ENCODE measurements at places on chromosomes 11 and 22.

- DNase-seq: no peak
Observed at GRCh38 chr11:11440144-11440543, 87.1 kb upstream of the CSNK2A3 start.

GRCh38 chr11:62853279-62853965, 14.0 kb upstream of the WDR74 start:
- no peak for DNase-seq

- DNase-seq: no peak
Observed at GRCh38 chr11:78339483-78339882, 78.1 kb downstream of the GAB2 start.

- no peak for DNase-seq
Observed at GRCh38 chr11:2140411-2141400, 1.5 kb upstream of the IGF2 start.

DNA sequence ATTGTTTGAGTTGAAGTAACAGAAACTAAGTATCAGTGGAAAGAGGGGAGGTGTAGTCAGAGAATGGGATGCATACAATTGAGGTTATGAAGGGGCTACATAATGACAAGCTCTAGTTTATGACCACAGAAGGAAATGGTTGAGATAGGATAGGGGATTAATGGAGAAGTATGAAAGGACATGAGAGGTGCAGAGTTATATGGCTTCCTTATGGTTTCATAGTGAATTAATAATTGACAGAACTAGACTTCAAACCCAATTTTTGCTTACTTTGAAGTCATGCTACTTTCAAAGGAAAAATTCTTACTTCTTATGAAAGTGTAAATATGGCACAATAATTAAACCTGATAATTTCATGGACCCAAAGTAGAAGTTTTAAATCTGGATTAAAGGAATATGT, 340.3 kb upstream of the LRRC4C start:
- DNase-seq: no peak

DNA sequence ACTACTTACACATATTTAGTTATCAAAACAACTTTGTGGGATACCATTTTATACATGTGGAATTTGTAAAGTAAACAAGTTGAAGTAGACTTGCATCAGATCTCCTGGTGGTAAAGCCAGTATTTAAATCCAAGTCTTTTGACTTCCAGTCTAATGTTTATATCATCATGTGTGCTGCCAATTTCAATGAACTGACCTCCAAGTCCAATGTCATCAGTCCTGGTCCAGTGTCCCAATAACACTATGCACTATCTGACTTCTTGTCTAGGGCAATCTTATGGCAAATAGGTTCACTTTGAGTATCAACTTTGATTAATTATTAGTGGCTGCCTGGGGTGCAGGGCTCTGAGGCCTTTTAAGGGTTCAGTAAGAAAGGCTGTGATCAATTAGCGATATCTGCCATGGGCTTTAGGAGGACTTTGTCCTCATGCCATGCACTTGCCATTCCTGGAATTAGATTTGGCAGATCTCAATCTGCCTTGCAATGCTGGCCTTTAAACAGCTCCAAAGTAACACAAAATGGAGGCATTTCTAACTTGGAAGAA, 9.6 kb upstream of the PTS start:
- no peak for DNase-seq

- no peak for DNase-seq
Observed at GRCh38 chr22:47620391-47620790, 857.9 kb downstream of the TBC1D22A start.

DNA sequence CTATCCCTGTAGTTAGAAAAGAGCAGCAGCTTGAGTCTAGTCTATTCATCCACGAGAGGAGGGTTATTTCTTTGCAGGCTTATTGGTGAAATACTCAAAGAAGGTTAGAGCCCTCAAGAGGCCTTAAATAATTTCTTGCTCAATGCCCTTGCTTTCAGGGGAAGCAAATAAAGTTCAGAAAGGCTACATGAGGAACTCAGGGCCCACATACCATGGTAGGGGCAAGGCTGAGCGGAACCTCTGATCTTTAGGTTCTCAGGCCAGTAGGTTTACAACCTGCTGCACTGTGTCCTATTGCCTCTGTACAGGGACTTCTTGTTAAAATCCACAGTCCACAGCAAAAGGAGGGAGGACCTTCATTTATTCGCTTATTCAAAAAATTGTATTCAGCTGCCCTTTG, 101.7 kb downstream of the ADAMTS15 start:
- no peak for DNase-seq

GRCh38 chr11:36364551-36365325, 68.7 kb downstream of the PRR5L start:
- DNase-seq: no peak

DNA sequence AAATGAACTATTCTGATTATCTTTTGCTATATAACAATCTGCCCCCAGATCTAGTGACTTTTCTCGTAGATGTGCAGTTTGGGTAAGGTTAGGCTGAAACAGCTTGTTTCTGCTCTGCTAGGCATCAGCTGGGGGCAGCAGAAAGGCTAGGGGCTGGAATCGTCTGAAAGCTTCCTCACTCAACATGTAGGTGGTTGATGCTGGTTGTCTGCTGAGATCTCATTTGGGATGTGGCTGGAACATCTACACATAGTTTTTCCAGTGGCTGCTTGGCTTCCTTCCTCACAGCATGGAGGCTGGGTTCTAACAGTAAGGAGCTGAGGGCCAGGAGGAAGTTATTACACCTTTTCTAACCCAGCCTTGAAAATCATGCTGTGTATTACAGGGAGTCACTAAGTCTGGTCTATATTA, 30.2 kb downstream of the USP47 start:
- DNase-seq: no peak

- DNase-seq: no peak
Observed at GRCh38 chr11:59659981-59660380, 8.9 kb downstream of the PATL1 start.

DNA sequence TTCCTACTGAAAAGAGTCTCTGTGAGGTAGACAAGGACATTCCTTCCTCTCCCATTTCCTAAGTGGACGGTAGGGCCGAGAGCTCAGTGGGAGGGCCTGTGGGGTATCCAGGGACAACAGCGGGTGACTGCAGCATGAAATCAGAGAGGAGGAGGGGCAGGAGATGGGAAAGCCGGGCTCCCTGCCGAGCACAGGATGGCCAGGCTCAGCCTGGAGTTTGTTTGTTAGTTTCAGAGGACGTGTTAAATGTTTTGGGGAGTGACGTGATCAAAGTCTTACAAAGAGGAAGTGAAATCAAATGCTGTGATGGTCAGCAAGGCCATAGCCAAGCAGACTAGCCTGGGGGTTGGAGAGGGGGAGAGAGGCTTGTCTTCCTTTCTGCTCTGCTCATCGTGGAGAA, 152.7 kb downstream of the ADAMTS15 start:
- DNase-seq: no peak

- DNase-seq: no peak
Observed at GRCh38 chr22:32729412-32729811, 72.1 kb upstream of the TIMP3 start.

DNA sequence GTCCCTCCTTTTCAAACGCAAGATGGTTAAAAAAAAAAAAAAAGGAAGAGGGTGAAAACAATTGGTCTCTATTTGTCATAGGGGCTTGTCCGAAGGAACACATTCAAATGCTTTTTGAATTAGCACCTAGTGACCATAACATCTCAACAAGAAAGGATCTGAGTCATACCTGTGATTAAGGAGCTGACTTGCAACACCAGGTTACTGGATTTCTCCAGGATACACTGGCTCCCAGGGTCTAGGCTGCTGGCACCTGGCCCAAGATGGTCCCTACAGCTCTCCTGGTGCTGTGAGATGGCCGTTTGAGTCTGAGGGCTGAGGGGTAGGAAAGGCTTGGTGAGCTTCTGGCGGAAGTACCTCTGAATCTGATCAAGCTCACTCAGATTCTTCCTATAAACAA, 28.4 kb upstream of the UCP3 start:
- DNase-seq: no peak

DNA sequence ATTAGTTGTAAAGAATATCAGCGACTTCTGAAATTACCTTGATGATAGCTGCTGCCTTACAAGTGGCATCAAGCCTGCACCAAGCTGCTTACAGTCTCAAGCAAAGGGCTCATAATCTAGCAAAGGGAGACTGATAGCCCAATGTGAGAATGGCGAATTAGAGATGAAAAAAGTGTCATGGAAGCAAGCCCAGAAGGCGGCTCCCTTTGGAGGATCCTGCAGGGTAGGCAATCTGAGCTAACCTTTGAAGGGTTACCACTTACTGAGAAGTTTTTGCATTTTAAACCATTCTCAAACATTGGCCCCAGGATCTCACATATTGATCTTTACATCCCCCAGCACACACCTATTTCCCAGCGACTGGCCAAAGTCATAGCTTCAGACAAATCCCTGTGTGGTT, 18.5 kb downstream of the GAB2 start:
- no peak for DNase-seq

- no peak for DNase-seq
Observed at GRCh38 chr11:96339706-96340554, 3.1 kb downstream of the MAML2 start.

- no peak for DNase-seq
Observed at GRCh38 chr11:111992206-111992855, 32.9 kb upstream of the DLAT start.

DNA sequence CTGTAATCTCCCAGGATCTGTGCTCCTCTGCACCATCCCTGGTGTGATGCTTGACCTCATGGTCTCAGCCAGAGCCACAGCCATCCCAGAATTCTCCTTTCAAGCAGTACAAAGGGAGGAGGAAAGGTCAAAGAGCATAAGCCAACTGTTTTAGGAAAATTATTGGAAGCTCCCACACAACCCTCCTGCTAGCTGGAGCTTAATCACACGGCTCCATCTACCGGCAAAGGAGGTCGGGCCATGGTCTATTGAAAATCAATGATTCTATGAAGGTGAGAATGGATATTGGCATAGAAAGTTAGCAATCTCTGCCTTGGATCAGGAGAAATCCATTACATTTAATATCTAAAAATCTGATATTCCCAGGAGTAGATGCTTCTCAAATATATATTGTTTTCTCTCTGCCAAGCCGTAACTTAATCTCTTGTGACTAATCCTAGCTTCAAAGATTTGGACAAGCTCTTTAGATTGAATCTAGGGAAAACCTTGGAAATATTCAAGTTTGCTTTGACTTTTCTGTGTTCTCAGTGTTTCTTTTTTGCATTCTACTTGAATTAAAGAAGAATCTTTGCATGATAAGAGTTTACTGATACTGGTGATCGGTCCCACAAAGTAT, 259.6 kb downstream of the NTM start:
- DNase-seq: no peak

- no peak for DNase-seq
Observed at GRCh38 chr11:115241899-115242298, 262.3 kb downstream of the CADM1 start.

DNA sequence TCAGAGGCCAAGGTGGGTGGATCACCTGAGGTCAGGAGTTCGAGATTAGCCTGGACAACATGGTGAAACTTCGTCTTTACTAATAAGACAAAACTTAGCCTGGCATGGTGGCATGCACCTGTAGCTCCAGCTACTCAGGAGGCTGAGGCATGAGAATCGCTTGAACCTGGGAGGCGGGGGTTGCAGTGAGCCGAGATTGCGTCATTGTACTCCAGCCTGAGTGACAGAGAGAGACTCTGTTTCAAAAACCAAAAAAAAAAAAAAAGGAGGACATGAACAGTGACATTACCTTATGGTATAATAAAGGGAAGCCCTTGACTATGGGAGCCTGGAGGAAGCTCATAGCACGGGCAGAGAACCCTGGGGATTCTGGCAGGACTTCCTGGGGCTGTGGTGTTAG, 16.5 kb upstream of the PLEKHB1 start:
- DNase-seq: no peak

DNA sequence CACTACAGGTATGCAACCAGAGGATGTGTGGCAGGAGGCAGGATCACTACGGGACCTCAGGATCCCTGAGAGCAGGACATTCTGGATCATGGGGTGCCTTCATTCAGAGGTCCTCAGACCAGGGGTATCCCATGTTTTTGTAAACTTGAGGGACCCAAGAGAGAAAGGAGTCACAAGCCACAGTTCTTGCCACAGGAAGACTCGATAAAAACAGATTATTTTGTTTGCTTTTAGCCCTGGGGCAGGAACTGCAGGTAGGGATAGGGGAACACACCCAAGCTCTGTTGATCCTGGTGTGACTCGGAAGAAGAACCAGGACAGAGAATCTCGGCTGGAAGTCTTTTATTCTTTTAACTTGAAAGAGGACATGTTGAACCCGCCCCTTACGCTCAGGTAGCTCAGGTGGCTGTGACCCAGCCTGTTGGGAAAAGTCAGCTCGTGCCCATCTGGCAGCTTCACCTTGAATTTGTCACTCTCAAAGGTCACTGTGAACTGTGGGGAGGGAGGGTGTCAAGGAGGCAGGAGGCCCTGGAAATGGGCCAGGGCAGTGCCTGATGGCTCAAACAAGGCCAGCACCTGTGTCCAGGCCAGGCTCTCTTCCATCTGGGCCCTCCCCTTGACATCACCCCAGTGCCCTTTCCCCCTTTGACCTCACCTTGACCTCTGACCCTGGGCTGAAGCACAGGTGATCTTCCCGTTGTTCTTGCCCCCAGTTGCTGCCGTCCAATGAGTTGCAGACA, 9.8 kb downstream of the LGALS2 start:
- no peak for DNase-seq

GRCh38 chr11:537622-538430, 499 bp downstream of the LRRC56 start:
- DNase-seq: no peak

DNA sequence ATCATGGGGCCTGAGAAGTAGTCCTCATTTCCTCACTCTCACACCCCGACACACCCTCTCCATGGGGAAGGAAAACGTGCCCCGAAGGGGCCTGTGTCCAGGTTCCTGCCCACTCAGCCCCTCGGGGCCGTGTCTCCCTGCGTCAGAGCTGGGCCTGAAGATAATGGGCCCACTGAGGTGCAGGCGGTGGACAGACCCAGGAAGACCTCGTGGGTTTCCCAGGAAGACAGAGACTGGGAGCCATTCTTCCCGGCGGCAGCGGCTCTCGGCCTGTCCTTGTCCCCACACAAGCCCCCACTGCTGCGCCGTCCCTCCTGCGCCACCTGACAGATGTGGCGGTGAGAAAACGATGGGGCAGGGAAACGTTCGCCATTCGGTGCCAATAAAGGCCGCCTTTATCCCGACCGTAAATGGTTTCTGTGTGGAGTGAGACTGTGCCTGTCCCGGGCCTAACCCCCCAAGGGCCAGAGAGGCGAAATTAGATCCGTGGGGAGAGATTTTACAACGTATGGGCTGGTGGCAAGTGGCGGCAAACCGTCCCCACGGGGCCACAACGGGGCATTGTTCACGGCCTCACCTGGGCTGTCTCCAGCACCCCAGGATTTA, 89.0 kb downstream of the CDKN1C start:
- DNase-seq: no peak

Measured in NCI-H510A (cell line).